NCI-H526 treated with DMSO at 0.1 percent for 48 hours (cell line): ENCODE measurements at places on chromosomes 13 and 19.
A peak's percentile ranks its signal among the peaks of the same experiment; 100 is the strongest.

DNA sequence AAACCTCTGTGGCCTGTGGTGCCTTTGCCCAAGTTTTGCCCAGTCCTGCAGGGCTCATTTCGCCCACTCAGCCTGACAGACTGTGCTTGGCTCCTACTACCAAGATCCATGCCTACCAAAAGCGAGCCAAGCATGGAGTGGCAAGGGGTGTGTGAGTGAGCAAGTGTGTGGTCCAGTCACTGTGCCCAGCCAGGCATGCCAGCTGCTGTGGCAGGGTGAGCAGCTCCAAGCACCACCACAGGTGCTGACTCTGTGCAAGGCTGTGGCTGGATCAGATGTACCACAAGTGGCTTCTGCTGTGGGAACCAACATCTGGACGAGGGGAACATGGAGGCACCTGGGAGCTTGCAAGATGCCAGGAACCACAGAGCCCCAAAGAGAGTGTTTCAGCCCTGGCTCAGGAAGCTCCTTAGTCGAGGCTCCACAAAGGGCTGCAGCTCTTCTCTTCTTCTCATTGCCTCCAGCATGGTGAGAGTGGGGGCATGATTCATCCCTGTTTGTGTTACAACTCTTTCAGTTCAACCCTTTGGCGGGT is 1564.2 kb upstream of the MIR17HG start:
- DNase-seq, result no peak

GRCh38 chr19:48646001-48646721 is at the start of gene CA11:
Gene CA11, minus strand, starts transcription at chr19:48646187. Its CDS starts 555 bp downstream, at chr19:48645632.
- DNase-seq, result peak; percentile 71

DNA sequence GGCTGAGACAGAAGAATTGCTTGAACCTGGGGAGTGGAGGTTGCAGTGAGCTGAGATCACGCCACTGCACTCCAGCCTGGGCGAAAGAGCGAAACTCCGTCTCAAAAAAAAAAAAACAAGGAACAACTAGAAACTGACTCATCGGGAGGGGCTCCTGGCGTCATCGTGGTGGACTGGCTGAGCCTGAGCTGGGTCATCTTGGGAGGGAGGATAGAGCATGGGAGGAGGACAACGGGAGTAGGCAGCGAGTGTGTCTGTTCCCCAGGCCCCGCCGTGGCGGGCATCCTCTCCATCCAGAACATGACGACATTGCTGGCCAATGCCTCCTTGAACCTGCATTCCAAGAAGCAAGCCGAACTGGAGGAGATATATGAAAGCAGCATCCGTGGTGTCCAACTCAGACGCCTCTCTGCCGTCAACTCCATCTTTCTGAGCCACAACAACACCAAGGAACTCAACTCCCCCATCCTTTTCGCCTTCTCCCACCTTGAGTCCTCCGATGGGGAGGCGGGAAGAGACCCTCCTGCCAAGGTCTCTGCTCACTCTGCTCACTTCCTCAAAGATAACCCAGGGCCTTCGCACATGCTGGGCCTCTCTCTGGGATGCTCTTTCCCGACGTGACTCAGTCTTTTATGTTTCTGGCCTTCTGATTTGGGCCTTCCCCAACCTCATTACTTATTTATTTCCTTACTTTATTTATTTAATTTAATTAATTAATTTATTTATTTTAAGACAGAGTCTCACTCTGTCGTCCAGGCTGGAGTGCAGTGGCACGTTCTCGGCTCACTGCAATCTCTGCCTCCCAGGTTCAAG is 16.6 kb downstream of the DDX39A start:
- DNase-seq, result no peak

- DNase-seq, result no peak
Measured at GRCh38 chr19:5152767-5153532, 184.0 kb downstream of the KDM4B start.

- DNase-seq, result no peak
Measured at GRCh38 chr13:76764429-76764828, 121.8 kb downstream of the KCTD12 start.

GRCh38 chr13:30431269-30431940 is 9.1 kb downstream of the UBE2L5 start:
- no peak for DNase-seq

GRCh38 chr19:6737873-6738786 is 750 bp upstream of the GPR108 start:
- peak; percentile 32 for DNase-seq

- no peak for DNase-seq
Measured at GRCh38 chr13:101144808-101145419, 271.4 kb downstream of the NALCN start.

DNA sequence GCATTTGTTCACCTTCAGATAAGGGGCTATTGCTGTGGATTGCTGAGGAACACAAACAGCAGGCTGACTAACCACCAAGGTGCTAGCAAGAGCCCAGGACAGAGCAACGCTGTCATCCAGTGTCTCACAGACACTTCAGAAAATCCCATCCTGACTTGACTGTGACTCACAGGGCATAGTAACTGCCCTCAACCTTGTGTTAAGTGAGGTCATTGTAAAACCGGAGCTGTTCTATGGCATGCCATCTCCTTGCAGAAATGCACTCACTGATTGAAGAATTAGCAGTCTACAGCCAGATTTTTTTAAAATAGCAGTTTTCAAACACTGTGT is 51.1 kb downstream of the TNFRSF19 start:
- no peak for DNase-seq

DNA sequence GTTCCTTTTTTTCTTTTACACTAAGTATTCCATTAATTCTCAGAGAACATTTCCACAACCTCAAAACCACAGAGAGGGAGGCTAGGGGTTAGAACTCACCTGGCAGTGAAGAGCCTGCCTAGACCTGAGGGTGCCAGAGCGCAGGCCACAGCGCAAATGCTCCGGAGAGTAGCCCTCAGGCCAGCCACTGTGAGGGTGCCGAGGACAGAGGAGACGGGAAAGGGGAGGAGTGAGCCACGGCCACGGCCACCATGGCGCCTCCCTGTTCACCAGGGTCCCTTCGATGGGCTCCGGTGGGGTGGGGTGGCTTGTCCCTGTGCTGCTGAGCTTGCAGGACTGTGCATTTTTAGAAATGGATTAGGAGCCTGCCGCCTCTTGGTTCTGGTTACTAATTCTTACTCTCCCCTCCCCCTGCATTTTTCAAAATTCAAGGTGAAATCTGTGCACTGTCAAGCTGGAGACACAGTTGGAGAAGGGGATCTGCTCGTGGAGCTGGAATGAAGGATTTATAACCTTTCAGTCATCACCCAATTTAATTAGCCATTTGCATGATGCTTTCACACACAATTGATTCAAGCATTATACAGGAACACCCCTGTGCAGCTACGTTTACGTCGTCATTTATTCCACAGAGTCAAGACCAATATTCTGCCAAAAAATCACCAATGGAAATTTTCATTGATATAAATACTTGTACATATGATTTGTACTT is 58.8 kb downstream of the GGACT start:
- DNase-seq, result no peak

- DNase-seq, result no peak
Measured at GRCh38 chr13:30751183-30751933, 16.0 kb downstream of the ALOX5AP start.

- DNase-seq, result no peak
Measured at GRCh38 chr13:73910733-73911132, 223.5 kb downstream of the KLF12 start.

DNA sequence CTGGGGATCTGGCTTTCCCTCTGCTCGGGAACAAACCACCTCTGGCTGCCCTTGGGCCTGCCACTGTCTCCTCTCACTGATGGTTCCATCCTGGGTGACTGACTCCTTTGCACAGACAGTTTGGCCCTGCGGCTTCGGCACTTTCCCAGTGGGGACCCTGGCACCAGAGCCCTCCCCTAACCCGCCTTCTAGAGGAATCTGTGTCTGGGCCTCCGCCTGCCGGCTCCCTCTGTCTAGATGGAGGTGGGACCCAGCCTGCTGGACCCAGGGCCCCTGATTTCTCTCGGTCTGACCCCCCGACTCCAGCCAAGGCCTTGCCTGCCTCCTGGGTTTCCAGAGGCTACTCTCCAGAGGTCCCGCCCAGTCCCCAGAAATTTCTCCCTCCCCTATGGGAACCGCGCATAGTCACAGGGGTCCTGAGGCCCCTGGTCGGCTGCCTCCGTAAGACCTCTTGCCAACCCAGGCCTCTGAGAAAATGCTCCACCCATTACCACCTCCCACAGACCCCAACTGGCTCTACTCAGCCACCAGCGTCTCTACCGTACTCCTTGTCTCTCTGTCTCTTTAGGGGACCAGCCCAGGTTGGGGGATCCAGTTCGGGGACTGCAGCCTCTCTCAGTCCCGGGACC is 2.7 kb downstream of the CCDC106 start:
- no peak for DNase-seq

- DNase-seq, result no peak
Measured at GRCh38 chr19:3392480-3392879, 26.1 kb downstream of the NFIC start.

DNA sequence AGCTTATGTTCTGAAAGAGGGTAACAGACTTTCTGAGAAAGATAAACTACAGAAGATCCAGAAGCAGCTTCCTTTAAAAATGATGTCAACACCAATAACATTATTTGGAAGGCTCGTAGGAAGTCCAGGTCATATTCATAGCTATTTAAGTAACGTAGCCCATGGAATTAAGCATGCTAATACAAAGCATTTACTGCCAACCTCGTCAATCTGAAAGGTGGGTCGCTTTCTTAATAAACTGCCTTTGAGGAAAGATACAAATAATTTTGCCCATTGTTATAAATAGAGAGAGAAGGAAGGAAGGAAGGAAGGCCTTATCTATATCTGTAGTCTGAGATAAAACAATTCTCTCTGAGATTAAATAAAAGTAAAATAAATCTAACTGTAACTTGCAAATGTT is 80.3 kb downstream of the STARD13 start:
- DNase-seq, result no peak

DNA sequence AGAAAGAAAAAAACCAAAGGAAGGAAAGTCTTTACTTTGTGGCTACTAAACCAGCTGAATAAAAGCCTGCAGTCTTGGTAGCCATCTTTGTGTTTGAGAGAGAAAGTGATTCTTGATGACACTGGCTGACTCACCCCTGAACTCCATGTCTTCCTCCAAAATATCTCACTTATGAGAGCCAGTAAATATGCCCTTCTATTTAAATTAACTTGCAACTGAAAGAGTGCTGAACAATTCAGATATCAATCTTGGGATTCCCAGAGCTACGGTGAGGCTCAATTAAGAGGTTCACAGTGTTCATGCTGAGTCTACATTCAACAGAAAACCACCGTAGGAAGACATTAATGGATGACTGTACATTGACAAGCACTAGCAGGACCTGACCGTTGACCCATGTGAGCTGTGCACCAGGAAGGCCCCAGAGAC is 57.9 kb downstream of the KCTD12 start:
- DNase-seq, result no peak

GRCh38 chr13:32734511-32734910 is 148.3 kb downstream of the PDS5B start:
- no peak for DNase-seq

DNA sequence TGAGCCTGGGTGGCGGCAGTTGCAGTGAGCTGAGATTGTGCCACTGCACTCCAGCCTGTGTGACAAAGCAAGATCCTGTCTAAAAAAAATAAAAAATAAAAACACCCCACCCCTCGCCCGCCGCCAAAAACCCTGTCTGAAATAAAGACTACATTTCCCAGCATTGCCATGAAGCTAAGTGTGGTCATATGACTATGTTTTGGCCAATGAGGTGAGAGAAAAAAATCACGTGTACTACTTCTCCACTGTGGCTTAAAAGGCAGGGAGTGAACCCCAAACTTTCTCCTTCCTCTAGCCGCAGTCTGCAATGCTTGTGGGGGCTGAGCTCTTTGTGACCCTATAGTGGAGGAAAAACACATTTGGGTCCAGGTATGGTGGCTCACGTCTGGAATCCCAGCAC is 54.9 kb downstream of the COLGALT1 start:
- DNase-seq, result no peak

DNA sequence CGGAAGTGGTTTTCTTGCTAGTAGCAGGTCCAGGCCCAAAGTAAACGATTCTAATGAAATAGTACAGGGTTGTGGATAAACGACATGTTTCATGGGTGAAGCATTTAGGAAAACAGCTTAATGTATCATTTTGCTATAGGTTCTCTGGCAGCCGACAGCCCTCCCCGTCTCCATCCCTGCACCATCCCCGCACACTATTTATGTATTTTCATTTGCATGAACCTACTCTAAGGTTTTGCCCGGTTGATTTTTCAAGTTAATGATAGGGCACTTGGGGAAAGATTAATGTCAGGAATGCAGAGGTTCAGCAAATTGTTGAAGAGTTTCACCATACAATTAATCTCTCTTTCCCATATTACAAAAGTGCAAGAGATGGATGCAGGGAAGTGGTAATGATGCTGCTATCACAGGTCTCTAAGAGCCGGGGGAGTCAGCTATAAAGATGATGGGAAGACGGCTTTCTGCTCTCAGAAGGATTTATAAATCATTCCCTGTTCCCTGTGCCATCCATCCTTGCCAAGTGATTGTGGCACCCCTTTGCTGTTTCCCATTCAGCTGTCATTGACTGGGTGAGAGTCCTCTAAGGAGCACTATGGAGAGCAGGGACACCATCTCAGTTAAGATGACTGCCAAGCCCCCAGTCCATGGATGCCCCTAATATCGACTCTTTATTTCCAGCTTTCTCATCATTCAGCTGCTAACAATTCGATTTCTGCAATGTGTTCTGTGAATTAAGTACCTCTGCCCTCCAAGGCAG is 186.3 kb downstream of the IRS2 start:
- DNase-seq, result no peak

GRCh38 chr13:112868308-112868707 is 100.7 kb upstream of the MCF2L start:
- DNase-seq, result no peak

GRCh38 chr13:68007576-68007975 is 777.4 kb upstream of the PCDH9 start:
- DNase-seq, result no peak

GRCh38 chr13:43881580-43881979 is 1.9 kb downstream of the LACC1 start:
- no peak for DNase-seq

DNA sequence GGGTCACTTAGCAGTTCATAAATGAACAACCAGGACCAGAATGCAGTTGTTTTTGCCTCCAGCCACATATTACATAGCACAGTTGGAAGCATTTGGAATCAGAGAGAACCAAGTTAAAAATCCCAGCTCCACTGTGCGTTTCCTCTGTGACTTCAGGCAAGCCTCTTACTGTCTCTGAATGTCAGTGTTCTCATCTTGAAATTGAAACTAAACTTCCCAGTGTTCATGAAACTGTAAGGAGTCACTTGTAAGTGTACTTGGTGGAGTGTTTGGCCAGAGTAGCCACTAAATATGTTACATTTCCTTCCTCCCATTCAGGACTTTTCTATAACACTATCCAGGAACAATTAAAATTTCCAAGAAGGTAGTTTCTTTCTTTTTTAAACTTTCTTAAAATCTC is 276.8 kb downstream of the KCNRG start:
- DNase-seq, result no peak

DNA sequence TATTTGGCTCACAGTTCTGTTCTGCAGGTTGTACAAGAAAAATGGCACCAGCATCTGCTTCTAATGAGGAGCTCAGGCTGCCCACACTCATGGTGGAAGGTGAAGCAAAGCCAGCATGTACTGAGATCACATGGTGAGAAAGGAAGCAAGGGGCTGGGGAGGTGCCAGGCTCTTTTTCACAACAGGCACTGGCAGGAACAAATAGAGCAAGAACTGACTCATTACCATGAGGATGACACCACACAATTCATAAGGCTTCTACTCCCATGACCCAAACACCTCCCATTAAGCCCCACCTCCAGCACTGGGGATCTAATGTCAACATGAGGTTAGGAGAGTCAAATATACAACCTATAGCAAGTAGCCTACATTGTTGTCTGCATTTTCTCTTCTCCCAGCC is 522.6 kb downstream of the RFC3 start:
- no peak for DNase-seq

GRCh38 chr13:107477772-107478379 is 737.5 kb downstream of the LIG4 start:
- no peak for DNase-seq
